ENCODE measurements at places on chromosomes 6 and 20.

GRCh38 chr6:37761554-37762271, 57.8 kb upstream of the ZFAND3 start:
- no peak for DNase-seq

GRCh38 chr6:151029970-151030369, 164.5 kb downstream of the MTHFD1L start:
- DNase-seq = no peak

DNA sequence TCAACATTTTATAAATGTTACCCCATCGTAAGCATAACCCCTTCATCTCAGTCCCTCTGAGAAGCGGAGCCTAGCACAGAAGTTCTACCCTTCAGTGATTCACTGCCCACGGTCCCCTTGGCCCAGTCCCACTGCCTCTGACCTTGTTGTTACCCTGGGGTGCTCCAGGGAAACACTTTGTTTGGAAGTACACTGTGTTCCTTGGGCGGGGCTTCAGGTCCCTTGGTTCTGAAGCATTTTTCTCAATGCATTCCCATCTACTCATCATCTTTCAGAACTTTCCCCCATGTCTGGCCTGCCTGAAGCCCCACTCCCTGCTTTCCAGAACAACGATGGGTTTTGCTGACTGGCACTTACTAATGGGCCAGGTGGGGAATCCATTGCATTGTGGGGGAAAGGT, 296.2 kb downstream of the FOXA2 start:
- no peak for DNase-seq

DNA sequence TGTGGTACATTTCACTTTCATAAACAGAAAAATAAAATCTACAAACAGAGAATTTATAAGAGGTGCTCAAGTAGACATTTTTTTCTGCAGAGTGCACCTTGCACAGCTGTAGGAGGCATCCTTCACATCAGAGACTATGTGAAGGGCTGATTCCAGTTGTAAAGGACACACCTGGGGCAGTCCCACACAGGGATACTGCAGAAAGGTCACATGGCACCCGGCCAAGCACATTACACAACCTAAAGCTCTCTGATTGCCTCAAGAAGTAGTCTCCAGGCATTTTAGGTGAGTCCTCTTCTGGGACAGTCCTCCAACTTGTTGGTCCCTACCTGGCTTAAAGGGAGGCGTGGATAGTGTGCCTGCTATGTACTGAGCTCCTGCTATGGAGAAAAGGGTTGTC, 502.9 kb upstream of the NOX3 start:
- DNase-seq = no peak

GRCh38 chr6:167826896-167827582, at the start of gene AFDN:
TSS of gene AFDN (plus strand) at chr6:167826911. CDS start at chr6:167827133, 222 bp downstream.
- no peak for DNase-seq

DNA sequence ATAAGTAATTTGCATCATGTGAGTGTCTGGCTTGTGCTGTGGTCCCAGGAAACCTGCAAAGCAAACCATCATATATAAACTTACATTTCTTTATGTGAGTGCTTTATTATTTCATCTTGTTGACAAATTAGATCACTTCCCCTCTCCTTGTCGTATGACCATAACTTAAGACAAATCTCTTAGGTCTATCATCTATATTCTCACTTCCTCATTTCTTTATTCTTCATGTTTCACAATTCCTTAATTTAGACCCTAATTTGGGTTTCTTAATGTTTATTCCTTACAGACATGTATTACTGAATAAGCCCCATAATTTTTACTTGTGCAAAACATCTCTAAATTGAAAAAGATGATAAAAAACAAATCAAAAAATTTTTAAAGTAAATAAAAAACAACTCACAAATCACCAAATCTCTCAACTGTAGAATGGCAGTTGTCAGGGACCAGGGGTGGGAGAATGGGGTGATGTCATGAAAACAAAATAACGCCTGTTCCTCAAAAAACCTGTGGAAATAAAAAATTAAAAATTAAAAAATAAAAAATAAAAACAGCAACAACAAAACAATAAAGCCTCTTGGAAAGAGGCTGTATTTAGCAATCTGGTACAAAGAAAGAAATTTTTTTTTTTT, 49.5 kb upstream of the FBXO30 start:
- no peak for DNase-seq

GRCh38 chr6:57207141-57207540, 15.0 kb downstream of the RAB23 start:
- no peak for DNase-seq

- DNase-seq = no peak
Observed at GRCh38 chr6:14819001-14819400, 426.9 kb upstream of the JARID2 start.

GRCh38 chr20:37473249-37474000, 47.6 kb upstream of the NNAT start:
- no peak for DNase-seq

DNA sequence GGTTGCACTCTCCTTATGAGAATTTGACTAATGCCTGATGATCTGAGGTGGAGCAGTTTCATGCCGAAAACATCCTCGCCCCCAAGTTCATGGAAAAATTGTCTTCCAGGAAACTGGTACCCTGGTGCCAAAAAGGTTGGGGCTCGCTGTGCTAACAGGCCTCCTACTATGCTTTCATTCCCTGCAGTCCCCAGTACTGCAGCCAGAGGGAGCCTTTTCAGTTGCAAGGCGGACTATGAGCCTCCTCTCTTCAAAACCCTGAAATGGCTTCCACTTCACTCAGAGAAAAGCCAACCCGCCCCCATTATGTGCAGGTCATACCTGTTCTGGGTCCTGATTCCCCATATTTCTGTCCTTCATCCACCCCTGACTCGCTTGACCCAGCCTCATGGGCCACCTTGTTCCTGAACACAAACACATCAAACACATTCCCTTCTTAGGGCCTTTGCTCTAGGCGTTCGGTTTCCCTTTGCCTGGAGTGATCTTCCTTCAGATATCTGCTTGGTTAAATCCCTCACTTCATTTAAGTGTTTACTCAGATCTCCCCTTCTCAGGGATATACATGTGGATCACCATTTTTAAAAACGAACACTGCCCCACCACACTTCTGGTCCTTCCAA, 173.7 kb downstream of the PHACTR1 start:
- DNase-seq = no peak

- no peak for DNase-seq
Observed at GRCh38 chr6:143253586-143253985, 192.9 kb downstream of the AIG1 start.

GRCh38 chr20:17835934-17836300, 132.7 kb downstream of the SNX5 start:
- DNase-seq = no peak

DNA sequence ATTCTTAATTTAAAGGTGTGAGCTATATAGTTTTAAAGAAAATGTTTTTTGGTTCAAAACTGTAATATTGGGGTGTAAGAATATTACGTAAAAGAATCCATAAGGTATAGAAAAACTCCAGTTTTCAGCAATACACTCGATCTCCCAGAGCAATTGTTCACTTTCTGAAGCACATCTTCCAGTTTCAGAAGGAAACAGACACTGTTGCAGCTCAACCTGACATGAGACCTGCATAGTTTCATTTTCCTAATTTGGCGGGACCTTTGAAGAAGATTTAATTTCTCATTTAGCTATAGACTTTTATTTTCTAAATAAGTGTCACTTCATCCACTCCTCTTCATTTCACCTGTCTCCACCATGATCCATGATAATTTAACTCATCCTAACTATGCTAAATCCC, 281.5 kb downstream of the HTR1B start:
- no peak for DNase-seq

GRCh38 chr20:1621316-1621715, 1.5 kb upstream of the SIRPB1 start:
- DNase-seq = no peak

- no peak for DNase-seq
Observed at GRCh38 chr6:159149641-159150040, 19.6 kb upstream of the FNDC1 start.

- no peak for DNase-seq
Observed at GRCh38 chr20:51931371-51931781, 129.1 kb upstream of the SALL4 start.
